ENCODE measurements at places on chromosomes 5 and 9. TPM values are rescaled to one million over a fixed set of nuclear protein-coding genes. Genes with fewer than 3 reads are reported as not detected.

Gene PCDHA1
- 0.09 TPM for total RNA-seq

Gene CCDC152
- total RNA-seq = 3.4 TPM

Gene TGFBR1
- 28.8 TPM for total RNA-seq

Gene CCL27
- total RNA-seq = not detected

Gene FSTL4
- total RNA-seq = not detected

Gene IFNA21
- not detected for total RNA-seq

Gene SLC6A7
- total RNA-seq = not detected

Gene PCDHGB4
- total RNA-seq = 17.4 TPM

Gene HAVCR2
- total RNA-seq = 0.36 TPM

Gene F2RL1
- 3.1 TPM for total RNA-seq

Gene SPTAN1
- total RNA-seq = 287 TPM

Gene SPATA31D4
- total RNA-seq = not detected

Gene PCDHGA6
- 7.4 TPM for total RNA-seq

Gene CORO2A
- total RNA-seq = 0.36 TPM

Measured in fibroblast of the aortic adventitia (primary cell).